ENCODE measurements at places on chromosomes 6 and 20.

GRCh38 chr6:18347866-18348265 is 39.3 kb upstream of the RNF144B start:
- no peak for DNase-seq

DNA sequence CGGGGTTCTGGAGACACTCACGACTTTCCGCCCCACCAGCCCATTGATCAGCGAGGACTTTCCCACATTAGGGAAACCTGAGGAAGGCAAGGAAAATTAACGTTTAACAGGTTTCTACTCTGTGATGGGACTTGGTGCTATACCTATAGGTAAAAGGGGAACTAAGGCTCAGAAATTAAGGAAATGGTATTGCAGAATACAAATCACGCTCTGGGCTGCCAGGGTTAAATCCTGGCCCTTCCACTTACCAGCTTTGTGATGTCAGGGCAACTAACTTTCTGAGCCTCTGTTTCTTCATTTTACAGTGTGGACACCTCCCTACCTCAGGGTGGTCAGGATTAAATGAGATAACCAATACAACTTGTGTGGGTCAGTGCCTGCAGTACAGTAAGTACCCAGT is 8.8 kb downstream of the GNL1 start:
- DNase-seq: no peak

DNA sequence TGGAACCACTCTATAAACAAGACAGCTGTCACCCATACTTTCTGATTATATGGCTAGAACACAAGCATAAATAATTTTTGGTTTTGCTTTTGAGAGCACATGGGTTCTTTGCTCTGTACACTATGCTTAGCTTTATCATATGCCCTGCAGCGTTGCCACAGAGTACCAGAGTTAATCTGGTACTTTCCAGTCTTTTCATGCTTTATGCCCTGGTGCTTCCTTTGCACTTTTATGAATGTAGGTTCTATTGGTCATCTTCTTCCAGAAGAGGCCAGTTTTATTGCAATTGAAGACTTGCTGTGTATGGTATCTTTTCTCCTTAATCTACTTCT is 20.8 kb downstream of the SHLD1 start:
- DNase-seq: no peak

DNA sequence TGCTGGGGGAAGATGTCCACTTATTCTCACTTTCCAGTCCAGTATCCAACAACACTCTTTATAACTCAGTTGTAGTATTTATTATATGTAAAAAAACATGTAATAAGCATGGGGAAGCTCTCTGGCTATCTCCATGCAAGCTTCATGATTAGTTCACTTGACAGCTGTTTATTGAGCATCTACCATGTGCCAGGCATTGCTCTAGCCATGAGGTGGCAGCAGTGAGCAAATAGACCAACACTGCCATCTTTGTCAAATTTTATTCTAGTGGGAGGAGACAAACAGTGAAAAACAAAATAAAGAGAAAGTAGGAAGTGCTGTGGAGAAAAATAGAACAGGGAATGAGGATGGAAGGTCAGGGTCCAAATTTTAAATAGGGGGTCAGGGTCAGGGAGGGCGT is 131.8 kb downstream of the CFAP61 start:
- no peak for DNase-seq

GRCh38 chr6:105072798-105073199 is 107.0 kb downstream of the POPDC3 start:
- DNase-seq: no peak

DNA sequence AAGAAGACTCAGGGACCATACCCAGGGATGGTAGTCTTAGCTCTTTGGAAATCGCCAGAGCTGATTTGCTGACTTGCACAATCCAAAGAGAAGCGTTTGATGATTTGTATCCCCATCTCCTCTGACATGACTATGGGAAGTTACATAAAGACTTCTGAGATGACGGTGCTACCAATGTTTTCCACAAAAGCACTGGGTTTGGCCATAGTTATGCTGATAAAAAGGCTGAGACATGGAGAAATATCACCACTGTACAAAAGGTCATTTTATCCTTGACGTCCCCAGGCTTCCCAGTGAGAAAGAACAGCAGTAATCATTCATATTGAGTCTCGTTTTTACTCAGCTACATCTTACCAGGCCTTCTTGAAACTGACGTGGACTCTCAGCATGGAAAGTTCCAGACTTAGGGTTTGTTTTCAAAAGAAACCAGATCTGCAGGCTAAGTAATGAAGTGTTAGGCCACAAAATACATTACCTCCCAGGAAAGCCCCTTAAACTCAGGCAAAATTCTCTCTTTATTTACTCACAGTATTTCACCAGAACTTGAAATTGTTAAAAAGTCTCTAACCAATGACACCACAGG is 370.3 kb upstream of the JARID2 start:
- DNase-seq: no peak

GRCh38 chr20:60749804-60750602 is 502.1 kb upstream of the CDH4 start:
- no peak for DNase-seq
